ENCODE measurements at places on chromosomes 16 and 17. TPM values are rescaled to one million over a fixed set of nuclear protein-coding genes. Genes with fewer than 3 reads are reported as not detected.

Gene WNT3
- 5.6 TPM for total RNA-seq

Gene C1QL1
- 25.7 TPM for total RNA-seq

Gene CIBAR2
- total RNA-seq, result not detected

Gene USH1G
- not detected for total RNA-seq

Gene GUCY2D
- not detected for total RNA-seq

Gene PPY
- total RNA-seq, result not detected

Gene CCDC154
- total RNA-seq, result 0.52 TPM

Gene GAST
- not detected for total RNA-seq

Gene NRN1L
- not detected for total RNA-seq

Gene GNG13
- not detected for total RNA-seq

Gene GCGR
- 0.43 TPM for total RNA-seq

Gene PRSS8
- 0.24 TPM for total RNA-seq

Gene CHRNE
- total RNA-seq, result 0.06 TPM

Gene ALG1
- 30.8 TPM for total RNA-seq

Gene CA7
- total RNA-seq, result not detected

Gene PDPR
- total RNA-seq, result 13.7 TPM

Gene TP53TG3F
- not detected for total RNA-seq

Gene PRSS33
- total RNA-seq, result not detected

Gene PLK1
- 172 TPM for total RNA-seq

Gene CNOT1
- total RNA-seq, result 143 TPM

Gene GJD3
- 1.2 TPM for total RNA-seq

Gene DPEP3
- total RNA-seq, result not detected

Gene RTN4RL1
- 2.7 TPM for total RNA-seq

Gene DNAH17
- total RNA-seq, result 1.4 TPM

Gene GSDMA
- total RNA-seq, result not detected

Gene USP31
- total RNA-seq, result 10.9 TPM

Gene KRT27
- not detected for total RNA-seq

Gene GPATCH8
- 23.4 TPM for total RNA-seq

Gene SLC35G6
- total RNA-seq, result not detected

Gene TP53TG3B
- 0.37 TPM for total RNA-seq

Gene AARSD1
- total RNA-seq, result 51.5 TPM

Gene LRRC46
- 3.6 TPM for total RNA-seq

Gene ERN1
- total RNA-seq, result 4.1 TPM

Gene ABCA6
- not detected for total RNA-seq

Gene TPSD1
- 0.03 TPM for total RNA-seq

Gene MYCBPAP
- 0.94 TPM for total RNA-seq

Gene TVP23A
- total RNA-seq, result 0.34 TPM

Gene TUBG1
- 145 TPM for total RNA-seq

Gene MMP28
- total RNA-seq, result 3.6 TPM

Gene CORO1A
- total RNA-seq, result 3.4 TPM

Gene PERCC1
- not detected for total RNA-seq

Gene SLC5A10
- total RNA-seq, result 0.17 TPM

Gene ATP2A3
- 3.6 TPM for total RNA-seq

Gene SOST
- not detected for total RNA-seq

Gene GP2
- total RNA-seq, result not detected

Gene RSKR
- 3.6 TPM for total RNA-seq

Gene CCL1
- total RNA-seq, result not detected

Gene HSPB9
- not detected for total RNA-seq

Gene C17orf107
- 0.30 TPM for total RNA-seq
